ENCODE measurements at places on chromosomes 11 and 22. TPM values are rescaled to one million over a fixed set of nuclear protein-coding genes. Genes with fewer than 3 reads are reported as not detected.

MTMR2 gene
- total RNA-seq: 44.7 TPM

SERPIND1 gene
- not detected for total RNA-seq

F2 gene
- not detected for total RNA-seq

FOSL1 gene
- 32.1 TPM for total RNA-seq

PYGM gene
- 0.33 TPM for total RNA-seq

KCNJ5 gene
- total RNA-seq: not detected

RAPSN gene
- 0.33 TPM for total RNA-seq

CDC42BPG gene
- 0.33 TPM for total RNA-seq

FERMT3 gene
- 47.7 TPM for total RNA-seq

MUC5AC gene
- total RNA-seq: not detected

PRR33 gene
- not detected for total RNA-seq

HBB gene
- not detected for total RNA-seq

ADAMTS15 gene
- 2.3 TPM for total RNA-seq

HEPACAM gene
- total RNA-seq: 0.19 TPM

VPREB1 gene
- not detected for total RNA-seq

PRR5L gene
- total RNA-seq: 9.5 TPM

APOA1 gene
- total RNA-seq: not detected

Measured in vein endothelial cell (primary cell).